ENCODE measurements at places on chromosomes 2 and 18. TPM values are rescaled to one million over a fixed set of nuclear protein-coding genes. Genes with fewer than 3 reads are reported as not detected.

Gene SLC9A2
- 1.6 TPM for total RNA-seq

Gene ALPG
- not detected for total RNA-seq

Gene DCDC2C
- total RNA-seq = not detected

Gene YES1
- 55.5 TPM for total RNA-seq

Gene CAPN14
- 0.50 TPM for total RNA-seq

Gene SSB
- 139 TPM for total RNA-seq

Gene PARD3B
- 34.4 TPM for total RNA-seq

Gene GCKR
- 2.0 TPM for total RNA-seq

Gene PDK1
- 19.0 TPM for total RNA-seq

Gene SIX3
- not detected for total RNA-seq

Gene TPRKB
- total RNA-seq = 43.3 TPM

Gene PROKR1
- 0.12 TPM for total RNA-seq

Gene ORC2
- total RNA-seq = 45.3 TPM

Gene MC4R
- total RNA-seq = not detected

Gene SPP2
- total RNA-seq = not detected

Gene NT5C1B
- not detected for total RNA-seq

Gene LCLAT1
- total RNA-seq = 26.0 TPM

Gene BARD1
- 29.1 TPM for total RNA-seq

Gene PPIG
- total RNA-seq = 62.1 TPM

Gene KLHL41
- 0.42 TPM for total RNA-seq

Gene LAMA3
- total RNA-seq = 0.84 TPM

Gene IL1RL1
- total RNA-seq = not detected

Gene AQP12A
- not detected for total RNA-seq

Gene RAB6C
- not detected for total RNA-seq

Gene ARHGAP15
- total RNA-seq = not detected

Gene OTX1
- 1.0 TPM for total RNA-seq

Gene ATF2
- total RNA-seq = 69.8 TPM

Gene MREG
- 26.8 TPM for total RNA-seq
